ENCODE measurements at places on chromosomes 5 and 9.

DNA sequence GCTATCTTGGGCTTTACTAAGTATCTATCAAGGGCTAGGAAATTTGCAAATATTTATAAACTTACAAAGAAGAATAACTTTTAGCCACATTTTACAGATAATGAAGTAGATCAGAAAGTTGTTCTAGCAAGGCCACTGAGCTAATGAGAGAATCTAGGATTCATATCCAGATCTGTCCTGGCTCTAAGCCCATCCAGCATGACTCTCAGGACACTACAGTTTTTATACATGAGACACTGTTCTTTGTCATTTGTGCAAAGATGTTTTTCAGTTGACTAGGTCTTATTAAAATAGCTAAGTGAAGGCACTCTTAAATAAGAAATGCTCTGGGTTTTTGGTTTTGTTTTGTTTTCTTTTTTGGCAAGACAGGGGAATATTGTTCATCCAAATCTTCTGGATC is 273.1 kb downstream of the GABRB2 start:
- no peak for DNase-seq

DNA sequence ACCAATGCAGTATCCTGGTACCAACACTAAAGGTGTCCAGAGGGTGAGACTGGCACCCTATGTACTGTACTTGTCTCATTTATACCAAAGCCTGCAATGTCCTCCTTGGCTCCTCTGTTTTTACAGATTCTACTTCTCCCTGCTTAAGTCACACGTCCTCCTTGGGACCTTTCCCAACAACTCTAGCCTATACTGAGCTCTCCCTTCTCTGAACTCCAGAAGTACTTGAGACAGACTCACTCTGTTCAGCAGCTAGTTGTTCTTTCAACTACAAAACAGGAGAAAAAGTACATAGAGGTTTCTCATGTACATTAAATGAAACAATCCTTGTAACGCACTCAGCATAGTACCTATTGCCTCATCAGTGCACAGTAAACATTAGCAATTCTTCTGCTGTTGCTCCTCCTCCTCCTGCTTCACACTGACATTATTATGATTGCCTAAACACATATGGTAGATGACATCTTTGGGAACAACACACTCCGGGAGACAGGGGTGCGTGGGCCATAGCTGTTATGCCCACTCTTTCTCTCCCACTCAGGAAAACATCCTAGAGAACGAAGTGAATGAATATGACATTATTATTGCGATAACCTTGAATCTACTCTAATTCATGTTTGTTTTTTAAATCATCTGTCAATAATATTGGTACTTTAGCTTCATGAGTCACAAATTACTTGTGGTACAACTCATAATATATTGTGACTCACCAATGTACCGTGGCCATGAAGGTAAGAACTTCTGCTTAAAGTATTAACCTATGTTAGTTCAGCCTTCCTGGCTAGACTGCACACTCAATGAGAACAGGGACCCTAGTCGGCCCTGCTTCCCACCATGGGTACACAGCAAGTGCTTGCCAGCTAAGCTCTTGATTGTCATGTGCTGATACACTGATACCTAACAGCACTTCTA is 180.3 kb upstream of the ADRA1B start:
- no peak for DNase-seq

GRCh38 chr5:157603333-157604190 is 28.0 kb upstream of the ADAM19 start:
- peak; percentile 72 for DNase-seq

- peak; percentile 51 for DNase-seq
These were observed 38.9 kb downstream of the CDH6 start for GRCh38 chr5:31232273-31232888.

GRCh38 chr9:95757439-95757838 is 118.1 kb upstream of the ERCC6L2 start:
- no peak for DNase-seq

DNA sequence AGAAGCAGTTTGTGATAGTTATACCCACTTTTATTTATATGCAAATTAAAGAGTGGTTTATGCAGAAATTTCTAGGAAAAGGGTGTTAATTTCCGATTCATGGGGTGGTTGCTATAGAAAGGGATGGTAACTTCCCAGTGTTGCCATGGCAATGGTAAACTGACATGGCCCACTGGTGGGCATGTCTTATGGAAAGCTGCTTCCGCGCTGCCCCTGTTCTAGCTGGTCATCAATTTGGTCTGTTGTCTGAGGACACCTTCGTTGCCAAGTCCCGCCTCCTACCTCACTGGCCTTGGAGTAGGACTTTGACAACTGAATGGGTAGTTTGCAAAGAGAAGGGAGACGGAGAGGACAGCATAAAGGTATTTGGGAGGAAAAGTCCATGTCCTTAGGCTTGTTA is 74.0 kb upstream of the SMIM23 start:
- DNase-seq, result no peak

GRCh38 chr5:160800375-160801275 is 51.4 kb downstream of the ATP10B start:
- no peak for DNase-seq

GRCh38 chr5:141651728-141652105 is 499 bp upstream of the FCHSD1 start:
- DNase-seq, result no peak

GRCh38 chr5:6545036-6545693 is 87.7 kb downstream of the NSUN2 start:
- no peak for DNase-seq

GRCh38 chr9:137365552-137366444 is 57.2 kb downstream of the EXD3 start:
- DNase-seq, result no peak

DNA sequence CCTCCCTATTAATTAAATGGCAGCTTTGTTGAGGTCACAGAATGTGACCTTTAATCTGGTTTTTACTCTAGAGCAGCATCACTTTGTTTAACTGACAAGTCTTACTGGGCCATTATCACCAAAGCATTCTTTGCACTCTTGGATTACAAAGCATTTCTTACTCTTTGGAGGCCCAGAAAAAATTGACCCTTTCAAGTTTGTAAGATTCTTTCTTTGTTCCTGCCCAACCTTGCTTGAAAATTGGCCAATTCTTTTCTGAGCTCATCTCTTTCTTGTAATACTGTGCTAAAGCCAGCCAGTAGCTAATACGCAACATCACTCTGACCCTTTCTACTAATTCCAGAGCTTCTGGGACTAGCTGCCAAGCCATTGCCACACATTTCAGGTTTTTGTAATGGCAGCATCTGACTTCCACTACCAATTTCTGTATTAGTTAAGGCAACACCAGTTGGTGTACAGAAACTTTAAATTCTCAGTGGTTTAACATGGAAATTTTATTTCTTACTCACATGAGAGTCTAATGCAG is 131.6 kb downstream of the PRDM6 start:
- no peak for DNase-seq

- DNase-seq, result no peak
These were observed 585.2 kb upstream of the TUSC1 start for GRCh38 chr9:26263478-26263877.

GRCh38 chr5:142012186-142012785 is 541 bp downstream of the GNPDA1 start:
- DNase-seq, result no peak

- DNase-seq, result no peak
These were observed 278.5 kb downstream of the TAF11L14 start for GRCh38 chr5:17912794-17913193.

DNA sequence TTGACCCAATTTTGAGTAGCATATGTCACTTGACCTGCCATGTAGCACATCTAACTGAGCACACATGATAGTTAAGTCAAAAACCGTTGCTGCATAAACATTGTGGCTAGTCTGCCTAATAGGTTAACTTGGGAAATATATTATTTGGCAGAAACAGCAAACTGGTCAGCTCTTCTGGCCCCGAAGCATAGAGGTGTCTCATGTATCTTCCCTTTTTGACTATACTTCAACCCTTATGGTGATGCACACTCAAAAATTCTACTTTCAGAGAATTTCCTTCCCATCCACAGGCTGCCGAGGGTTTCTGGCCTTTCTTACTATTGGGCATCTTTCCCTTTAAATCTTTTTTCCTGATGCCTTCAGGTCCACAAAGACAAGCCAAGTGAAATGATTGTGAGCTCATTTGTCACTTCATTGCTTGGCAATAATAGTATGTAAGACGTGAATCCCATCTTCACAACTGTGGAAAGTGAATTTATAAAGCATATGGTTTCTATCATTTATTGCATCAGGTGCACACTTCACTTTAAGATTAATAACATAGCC is 41.2 kb downstream of the MOCS2 start:
- DNase-seq, result no peak

- DNase-seq, result no peak
These were observed 195.0 kb upstream of the TBC1D2 start for GRCh38 chr9:98450496-98450895.

- no peak for DNase-seq
These were observed 11.8 kb upstream of the TMC1 start for GRCh38 chr9:72509635-72510034.

DNA sequence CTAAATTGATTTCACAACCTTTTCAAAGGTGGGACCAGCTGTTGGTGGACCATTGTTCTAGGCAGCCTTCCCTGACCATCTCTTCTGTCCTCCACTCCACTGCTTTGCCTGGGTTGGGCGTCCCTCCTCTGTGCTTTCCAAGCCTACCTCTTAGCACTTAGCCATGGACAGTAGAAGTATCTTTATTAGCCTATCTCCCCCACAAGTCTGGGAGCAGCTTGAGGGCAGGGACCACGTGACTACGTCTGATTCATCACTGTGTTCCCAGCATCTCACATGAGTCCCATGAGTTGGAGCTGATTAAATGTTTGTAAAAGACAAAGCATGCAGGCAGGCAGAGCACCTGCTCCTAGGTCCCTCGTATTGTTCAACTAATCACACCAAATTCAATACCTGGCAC is 20.9 kb downstream of the MORN5 start:
- peak; percentile 64 for DNase-seq

DNA sequence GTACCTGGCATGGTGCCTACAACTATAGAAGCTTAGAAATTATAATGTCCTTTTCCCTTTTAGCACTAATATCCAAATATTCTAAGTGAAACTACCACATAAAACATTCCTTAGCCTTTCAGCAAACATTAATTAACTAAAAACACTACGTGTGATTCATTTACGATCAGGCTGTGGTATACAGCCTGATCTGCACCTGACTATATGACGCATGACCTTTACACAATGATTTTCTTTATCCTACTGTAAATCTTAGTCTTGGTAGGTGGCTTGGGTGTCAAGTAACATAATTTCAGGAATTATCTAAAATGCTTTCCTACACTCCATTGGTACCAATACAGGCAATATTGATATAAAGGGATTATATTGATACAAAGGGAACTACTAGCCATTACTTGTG is 686.7 kb downstream of the DTWD2 start:
- DNase-seq, result no peak

- no peak for DNase-seq
These were observed 159.9 kb downstream of the FBXL17 start for GRCh38 chr5:108222011-108222410.

- no peak for DNase-seq
These were observed 22.7 kb downstream of the CAVIN4 start for GRCh38 chr9:100600521-100601079.

GRCh38 chr5:176652136-176652535 is 4.9 kb downstream of the TSPAN17 start:
- no peak for DNase-seq

DNA sequence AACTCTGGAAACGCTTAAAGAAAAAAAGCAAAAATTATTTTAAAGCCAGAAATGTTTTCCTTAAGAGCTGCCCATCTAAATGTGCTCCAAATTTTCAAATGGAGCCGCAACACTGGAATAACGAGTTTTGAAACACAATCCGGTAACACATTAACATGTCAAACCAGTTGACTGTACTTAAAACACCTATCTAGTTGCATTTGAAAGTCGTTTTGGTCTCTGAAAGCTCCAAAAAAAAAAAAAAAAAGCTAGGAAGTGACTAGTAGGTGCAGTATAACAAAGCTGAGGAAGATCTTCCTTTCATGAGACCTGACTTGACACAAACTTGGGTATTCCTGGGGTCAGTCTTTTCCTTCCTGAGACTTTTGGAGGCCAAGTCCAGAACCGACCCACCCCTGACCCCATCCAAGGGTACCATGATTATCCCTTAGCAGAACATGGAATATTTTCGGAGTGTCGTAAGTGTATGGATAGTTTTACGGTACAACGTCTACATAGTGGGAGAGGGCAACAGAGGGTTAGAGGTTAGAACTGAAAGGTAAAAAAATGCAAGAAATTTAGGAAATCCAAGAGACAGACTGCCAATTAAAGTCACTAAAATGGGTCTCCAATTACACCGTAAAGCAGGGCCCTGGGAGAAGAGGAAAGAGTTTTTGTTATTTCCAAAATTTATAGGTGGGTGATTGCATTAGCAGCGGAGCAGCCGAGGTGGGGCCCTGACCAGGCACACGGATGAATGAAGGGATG is 812 bp downstream of the CETN3 start:
- no peak for DNase-seq

- no peak for DNase-seq
These were observed 29.6 kb upstream of the MATR3 start for GRCh38 chr5:139263946-139264345.

- no peak for DNase-seq
These were observed 51.0 kb downstream of the SEMA4D start for GRCh38 chr9:89446961-89447310.

DNA sequence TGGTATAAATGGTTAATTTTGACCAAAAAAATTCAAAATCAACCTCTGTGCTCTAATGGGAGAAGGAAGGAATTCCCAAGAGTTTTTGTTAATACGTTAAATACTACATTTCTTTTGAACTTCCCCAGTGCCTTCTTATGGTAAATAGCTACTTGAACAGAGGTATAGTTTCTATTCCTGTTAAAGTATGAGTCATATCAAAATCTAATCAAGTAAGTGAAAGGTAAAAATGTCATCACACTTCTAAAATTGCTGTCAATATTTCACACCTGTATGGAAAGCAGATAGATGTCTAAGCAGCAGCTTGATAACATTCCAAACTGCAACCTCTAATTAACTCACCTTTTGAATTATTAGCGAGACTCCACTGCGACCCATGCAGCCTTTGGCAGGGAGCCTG is 214.1 kb upstream of the MEF2C start:
- DNase-seq, result no peak

- no peak for DNase-seq
These were observed 9.3 kb upstream of the OR13F1 start for GRCh38 chr9:104494808-104495207.

DNA sequence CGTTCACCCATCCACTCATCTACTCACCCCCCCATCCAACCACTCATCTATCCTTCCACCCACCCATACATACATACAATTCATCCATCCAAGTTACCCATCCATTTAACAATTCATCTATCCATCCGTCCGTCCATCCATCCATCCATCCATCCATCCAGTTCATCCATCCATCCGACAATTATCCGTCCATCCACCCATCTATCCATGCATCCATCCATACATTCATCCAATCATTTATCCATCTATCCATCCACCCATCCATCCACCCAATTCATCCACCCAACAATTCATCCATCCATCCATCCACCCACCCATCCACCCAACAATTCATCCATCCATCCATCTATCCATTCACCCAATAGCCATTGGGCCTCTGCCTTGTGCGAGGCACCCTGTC is 173.2 kb upstream of the MVB12B start:
- DNase-seq, result no peak
